Mesangial cell (primary cell): ENCODE measurements at places on chromosomes 2 and 18. TPM values are rescaled to one million over a fixed set of nuclear protein-coding genes. Genes with fewer than 3 reads are reported as not detected.

Gene VWA3B
- under 0.01 TPM in 1 of 2 replicates, not detected in the other for total RNA-seq

Gene EHD3
- total RNA-seq: 10.3 and 13.4 TPM in 2 replicates

Gene GPR17
- total RNA-seq: not detected in 2 replicates

Gene NMUR1
- total RNA-seq: 0.13 TPM in 1 of 2 replicates, not detected in the other

Gene SLC8A1
- total RNA-seq: 6.5 and 9.3 TPM in 2 replicates

Gene IWS1
- 22.6 and 28.8 TPM in 2 replicates for total RNA-seq

Gene C2orf76
- 7.4 and 10.6 TPM in 2 replicates for total RNA-seq

Gene FOXI3
- total RNA-seq: not detected in 2 replicates

Gene FER1L5
- under 0.01 TPM in 1 of 2 replicates, not detected in the other for total RNA-seq

Gene VIT
- total RNA-seq: not detected in 2 replicates

Gene MARCO
- not detected in 2 replicates for total RNA-seq

Gene DHRS9
- total RNA-seq: 0.81 TPM in 1 of 2 replicates, not detected in the other

Gene XDH
- total RNA-seq: 0.51 and 0.81 TPM in 2 replicates

Gene ARHGEF33
- total RNA-seq: under 0.01 TPM in 1 of 2 replicates, not detected in the other

Gene NPPC
- total RNA-seq: 0.76 TPM in 1 of 2 replicates, not detected in the other

Gene CD207
- total RNA-seq: not detected in 2 replicates

Gene CFAP53
- total RNA-seq: 0.38 TPM in 1 of 2 replicates, not detected in the other

Gene LYG1
- 0.51 TPM in 1 of 2 replicates, not detected in the other for total RNA-seq

Gene CNDP1
- total RNA-seq: not detected in 2 replicates

Gene NT5DC4
- not detected in 2 replicates for total RNA-seq

Gene PSMG2
- total RNA-seq: 62.5 and 73.7 TPM in 2 replicates

Gene ARHGAP28
- total RNA-seq: 2.1 and 8.9 TPM in 2 replicates

Gene SCYGR4
- not detected in 2 replicates for total RNA-seq

Gene SP100
- total RNA-seq: 37.9 and 42.5 TPM in 2 replicates

Gene PECR
- 27.1 and 27.4 TPM in 2 replicates for total RNA-seq

Gene KCNS3
- total RNA-seq: 18.9 and 21.0 TPM in 2 replicates

Gene GAL3ST2
- total RNA-seq: 1.0 TPM in 1 of 2 replicates, not detected in the other

Gene EVA1A
- 80.2 and 109 TPM in 2 replicates for total RNA-seq

Gene GBX2
- total RNA-seq: 0.89 and 2.1 TPM in 2 replicates

Gene GPBAR1
- total RNA-seq: 0.13 and 0.16 TPM in 2 replicates

Gene SRD5A2
- total RNA-seq: not detected in 2 replicates

Gene SLC9A2
- total RNA-seq: under 0.01 and 0.13 TPM in 2 replicates

Gene XIRP2
- total RNA-seq: under 0.01 TPM in 1 of 2 replicates, not detected in the other

Gene FTCDNL1
- 0.49 and 2.7 TPM in 2 replicates for total RNA-seq

Gene STPG4
- 0.98 TPM in 1 of 2 replicates, not detected in the other for total RNA-seq

Gene KCNJ3
- total RNA-seq: 0.13 and 0.16 TPM in 2 replicates

Gene C2orf78
- not detected in 2 replicates for total RNA-seq

Gene PRSS56
- not detected in 2 replicates for total RNA-seq

Gene MPP4
- total RNA-seq: 0.13 and 2.3 TPM in 2 replicates

Gene RBKS
- total RNA-seq: 3.4 and 4.4 TPM in 2 replicates

Gene GCG
- not detected in 2 replicates for total RNA-seq

Gene CCDC74B
- 8.8 and 23.8 TPM in 2 replicates for total RNA-seq

Gene EN1
- 0.16 TPM in 1 of 2 replicates, not detected in the other for total RNA-seq

Gene COL5A2
- total RNA-seq: 174 and 239 TPM in 2 replicates

Gene FBXO36
- total RNA-seq: 3.4 and 5.1 TPM in 2 replicates

Gene DNAJC5G
- not detected in 2 replicates for total RNA-seq

Gene AUP1
- total RNA-seq: 96.3 and 120 TPM in 2 replicates

Gene CDCA7
- 7.4 and 30.6 TPM in 2 replicates for total RNA-seq

Gene INPP4A
- total RNA-seq: 16.8 and 20.7 TPM in 2 replicates

Gene SP5
- total RNA-seq: not detected in 2 replicates

Gene SLC5A7
- not detected in 2 replicates for total RNA-seq

Gene TCF23
- total RNA-seq: not detected in 2 replicates

Gene ANTXR1
- total RNA-seq: 23.1 and 40.9 TPM in 2 replicates

Gene CGREF1
- 2.4 and 2.5 TPM in 2 replicates for total RNA-seq

Gene SCN3A
- total RNA-seq: 0.16 and 0.63 TPM in 2 replicates

Gene MEP1B
- total RNA-seq: not detected in 2 replicates

Gene CYS1
- 3.4 and 16.9 TPM in 2 replicates for total RNA-seq

Gene SERPINB10
- not detected in 2 replicates for total RNA-seq
